SK-N-SH (cell line): ENCODE measurements at places on chromosomes 11 and 22. TPM values are rescaled to one million over a fixed set of nuclear protein-coding genes. Genes with fewer than 3 reads are reported as not detected.

Gene TRIM49B
- polyA plus RNA-seq = not detected in 2 replicates

DNA sequence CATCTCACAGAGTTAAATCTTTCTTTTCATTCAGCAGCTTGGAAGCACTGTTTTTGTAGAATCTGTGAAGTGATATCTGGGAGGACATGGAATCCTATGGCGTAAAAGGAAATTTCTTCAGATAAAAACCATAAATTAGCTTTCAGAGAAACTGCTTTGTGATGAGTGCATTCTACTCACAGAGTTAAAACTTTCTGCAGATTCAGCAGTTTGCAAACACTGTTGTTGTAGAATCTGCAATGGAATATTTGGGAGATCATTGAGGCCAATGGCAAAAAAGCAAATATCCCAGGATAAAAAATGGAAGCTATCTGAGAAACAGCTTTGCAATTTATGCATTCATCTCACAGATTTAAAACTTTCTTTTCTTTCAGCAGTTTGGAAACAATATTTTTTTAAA, 180.6 kb downstream of the OR4A47 start:
- no peaks in the 10 kb centered on the region for H3K36me3 ChIP-seq
- no peak for DNase-seq
- no peak overlapping the region for H3K27ac ChIP-seq

DNA sequence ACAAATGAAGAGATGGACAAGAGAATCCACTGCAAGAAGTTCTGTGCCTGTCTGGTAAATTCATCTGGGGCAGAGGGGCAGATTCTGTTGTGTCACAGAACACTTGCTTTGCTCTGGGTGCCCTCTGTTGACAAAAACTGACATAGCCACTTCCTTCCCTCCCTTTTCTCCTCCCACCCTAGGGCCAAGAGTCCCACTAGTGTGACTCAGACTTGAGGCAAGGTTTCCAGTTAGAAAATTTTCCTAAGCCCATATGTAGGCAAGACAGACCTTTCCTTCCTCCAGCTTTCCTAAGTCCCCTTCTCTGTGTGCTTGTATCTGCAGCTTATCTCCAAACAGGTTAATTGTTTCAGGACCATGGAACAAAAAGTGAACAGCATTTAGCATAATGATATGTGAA, 106.8 kb downstream of the RBFOX2 start:
- no peak overlapping the region; the same call in 1 of the 2 replicates for H3K4me3 ChIP-seq
- DNase-seq = peak; percentile 49
- H3K4me1 ChIP-seq = peaks cover 36% of the 10 kb centered on the region
- no peaks in the 10 kb centered on the region for H3K27me3 ChIP-seq
- H3K27ac ChIP-seq = peak overlapping the region; percentile 47; the same call in 1 of the 2 replicates

Gene RGL4
- polyA plus RNA-seq = not detected in 2 replicates

DNA sequence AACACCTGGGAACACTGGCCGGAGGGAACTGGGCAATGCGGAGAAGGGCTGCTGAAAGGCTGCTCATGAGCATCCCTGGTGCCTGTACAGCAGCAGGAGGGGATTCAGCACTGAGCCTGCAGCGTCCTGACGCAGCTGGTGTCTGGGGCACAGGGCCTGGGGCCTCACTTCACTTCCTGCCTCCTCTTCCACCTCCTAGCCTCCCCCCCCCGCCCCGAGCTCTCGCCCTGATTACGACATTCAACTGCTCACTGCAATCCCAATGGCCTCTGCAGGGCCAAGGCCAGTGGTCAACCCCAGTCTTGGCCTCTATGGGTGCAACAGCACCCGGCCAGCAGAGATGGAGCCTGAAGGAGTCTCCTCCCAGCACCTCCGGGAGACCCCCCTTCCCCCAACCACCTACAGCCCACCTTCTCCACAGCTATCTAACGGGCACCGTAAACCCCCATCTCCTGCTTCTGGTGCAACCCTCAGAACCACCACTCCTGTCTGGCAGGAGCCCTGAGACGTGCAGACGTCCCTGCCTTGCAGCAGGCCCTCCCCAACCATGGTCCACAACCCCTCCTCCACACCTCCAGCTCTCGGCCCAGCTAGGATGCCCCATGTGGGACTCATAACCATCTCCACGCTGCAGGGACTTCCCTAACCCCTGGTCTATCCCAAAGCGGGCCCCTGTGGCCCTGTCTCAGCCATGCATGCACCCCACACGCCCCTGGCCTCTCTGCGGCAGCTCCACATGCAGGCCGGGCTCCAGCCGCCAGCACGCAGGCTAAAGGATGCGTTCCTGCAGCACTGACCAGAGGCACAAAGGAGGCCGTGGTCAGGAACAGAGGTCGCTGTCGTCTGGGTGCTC, 38.2 kb downstream of the BRD1 start:
- no peak overlapping the region for H3K4me3 ChIP-seq
- H3K27ac ChIP-seq = peak overlapping the region; percentile 19; the same call in 1 of the 2 replicates
- peaks cover 41% of the 10 kb centered on the region; the same call in 1 of the 2 replicates for H3K4me1 ChIP-seq
- H3K36me3 ChIP-seq = peaks cover 17% of the 10 kb centered on the region

- H3K36me3 ChIP-seq = no peaks in the 10 kb centered on the region
- no peak for DNase-seq
- no peak overlapping the region for H3K4me3 ChIP-seq
Observed at GRCh38 chr22:24975813-24976341, 23.4 kb downstream of the KIAA1671 start.
